ENCODE measurements at places on chromosomes 4 and X.

DNA sequence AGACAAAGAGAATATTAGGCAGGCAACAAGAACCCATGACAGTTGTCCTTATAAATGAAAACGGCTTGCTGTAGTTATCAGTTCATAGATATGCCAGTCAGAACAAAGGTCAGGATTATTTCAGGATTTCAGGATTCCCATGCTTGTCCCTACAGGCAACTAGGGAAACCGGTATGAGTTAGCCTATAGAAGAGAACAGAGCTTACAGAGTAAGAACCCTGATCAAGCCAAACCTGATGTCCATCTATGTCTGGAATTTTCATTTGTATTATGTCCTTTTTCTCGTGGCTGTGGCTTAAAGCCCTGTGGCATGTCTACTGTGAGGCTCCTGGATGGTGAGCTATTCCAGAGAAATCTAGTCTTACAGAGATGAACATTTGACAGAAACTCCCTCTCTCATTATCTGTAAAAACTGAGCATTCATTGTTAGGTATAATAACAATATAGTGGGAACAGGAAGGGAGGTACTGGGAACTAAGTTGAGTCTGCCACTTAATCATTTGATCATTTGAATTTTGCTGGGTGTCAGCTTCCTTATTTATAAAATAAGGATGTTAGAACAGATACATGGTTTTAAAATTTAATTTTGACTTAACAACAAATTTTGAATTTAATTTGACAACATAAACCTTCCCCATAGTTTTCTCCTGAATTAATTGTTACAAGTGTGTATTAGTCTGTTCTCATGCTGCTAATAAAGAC lies 129.5 kb upstream of the KLF3 start:
- DNase-seq: no peak

- no peak for DNase-seq
Measured at GRCh38 chrX:66498672-66499296, 140.1 kb downstream of the EDA2R start.

- DNase-seq: no peak
Measured at GRCh38 chr4:169412046-169412445, 141.3 kb upstream of the SH3RF1 start.

DNA sequence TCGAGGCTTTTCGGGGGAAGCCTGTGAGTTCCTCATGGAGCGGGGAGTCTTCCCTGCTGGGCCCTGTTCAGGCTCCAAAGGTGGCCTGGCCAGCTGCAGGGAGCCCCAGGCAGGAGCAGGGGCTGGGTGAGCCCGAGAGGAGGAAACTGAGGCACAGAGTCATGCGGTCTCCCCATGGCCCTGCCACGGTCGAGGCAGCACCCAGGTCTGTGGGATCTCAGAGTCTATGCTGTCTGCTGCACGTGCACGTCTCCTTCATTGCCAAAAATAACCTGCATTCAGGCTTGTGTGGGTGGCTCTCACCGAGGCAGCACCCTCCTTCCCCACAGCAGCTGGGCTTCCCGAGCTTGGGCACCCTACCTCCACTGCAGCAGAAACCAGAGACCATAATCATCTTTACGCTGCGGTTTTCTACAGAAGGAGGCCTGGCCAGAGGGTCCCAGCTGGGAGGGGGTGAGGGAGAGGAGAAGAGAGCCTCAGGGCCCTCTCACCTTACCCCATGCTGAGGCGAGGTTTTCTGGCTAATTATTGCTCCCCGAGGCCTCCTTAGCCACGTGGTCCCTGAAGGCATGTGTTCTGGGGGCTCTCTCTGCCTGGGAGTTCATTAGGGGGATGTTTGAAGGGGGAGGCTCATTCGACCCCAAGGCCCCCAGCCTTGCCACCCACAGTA lies 64.3 kb downstream of the CPZ start:
- no peak for DNase-seq

GRCh38 chr4:62930884-62931283 lies 1478.4 kb downstream of the TECRL start:
- no peak for DNase-seq

DNA sequence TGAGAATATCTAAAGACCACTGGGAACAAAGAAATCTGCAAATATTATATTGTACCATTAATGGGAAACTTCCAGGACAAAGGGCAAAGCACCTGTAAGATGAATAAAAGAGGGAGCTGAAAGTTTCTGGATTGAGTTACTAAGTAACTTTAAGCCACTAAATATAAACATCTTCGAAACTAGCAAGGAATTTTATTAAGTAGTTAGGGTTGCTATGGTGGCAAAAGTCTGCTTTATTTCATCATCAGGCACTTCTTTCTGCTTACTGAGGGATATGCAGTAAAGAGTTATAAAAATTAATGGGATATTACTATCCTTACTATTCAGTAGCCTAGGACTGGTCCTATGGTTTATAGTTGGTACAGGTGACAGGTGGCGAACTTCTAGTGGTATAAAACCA lies 33.0 kb downstream of the SMARCA1 start:
- no peak for DNase-seq

- DNase-seq: no peak
Measured at GRCh38 chrX:127568691-127569090, 483.5 kb downstream of the ACTRT1 start.

DNA sequence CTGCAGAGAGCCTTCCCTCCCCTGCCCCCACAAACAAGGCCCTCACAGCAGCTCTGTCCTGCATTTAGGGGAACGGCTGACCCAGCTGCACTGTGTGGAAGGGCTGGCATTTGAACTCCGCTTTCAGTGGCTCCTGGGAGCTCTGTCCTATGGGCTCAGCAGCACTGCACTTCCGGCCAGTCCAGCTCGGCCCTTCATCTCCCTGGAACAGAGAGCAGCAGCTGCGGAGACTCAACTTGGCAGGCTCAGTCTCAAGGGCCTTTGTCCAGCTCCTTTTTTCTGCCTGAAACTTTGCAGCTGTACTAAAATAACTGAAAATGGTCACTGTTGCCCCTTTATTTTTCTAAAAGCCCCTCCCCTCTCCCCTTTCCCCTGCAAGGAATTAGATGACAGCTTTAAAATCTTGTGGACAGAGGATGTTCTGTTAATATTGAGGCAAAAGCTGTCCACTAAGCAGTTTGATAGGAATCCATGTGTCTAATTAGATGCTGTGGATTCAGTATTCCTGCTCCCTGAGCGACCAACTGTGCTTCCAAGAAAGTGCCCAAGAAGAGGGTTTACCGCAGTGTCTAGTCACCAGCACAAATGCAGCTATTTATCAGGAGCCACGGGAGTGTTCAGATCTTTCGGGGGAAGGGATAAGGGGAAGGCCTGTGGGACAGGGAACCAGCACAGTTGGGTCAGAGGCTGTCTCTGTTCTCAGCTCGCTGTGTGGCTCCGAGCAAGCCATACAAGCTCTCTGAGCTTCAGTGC lies 133.1 kb downstream of the AFAP1 start:
- DNase-seq: no peak

- DNase-seq: peak; percentile 27
Measured at GRCh38 chrX:154436983-154437752, at the start of gene GDI1. Gene GDI1 (plus strand): TSS chrX:154437154. CDS start chrX:154437255, 101 bp downstream.

Data from stimulated activated CD4-positive, alpha-beta T cell treated with anti-CD3 and anti-CD28 coated beads, Interleukin-1b, Interleukin-23, amount 100 ng/mL, for 4 hours (primary cell).